ENCODE measurements at places on chromosomes 7 and 10.

DNA sequence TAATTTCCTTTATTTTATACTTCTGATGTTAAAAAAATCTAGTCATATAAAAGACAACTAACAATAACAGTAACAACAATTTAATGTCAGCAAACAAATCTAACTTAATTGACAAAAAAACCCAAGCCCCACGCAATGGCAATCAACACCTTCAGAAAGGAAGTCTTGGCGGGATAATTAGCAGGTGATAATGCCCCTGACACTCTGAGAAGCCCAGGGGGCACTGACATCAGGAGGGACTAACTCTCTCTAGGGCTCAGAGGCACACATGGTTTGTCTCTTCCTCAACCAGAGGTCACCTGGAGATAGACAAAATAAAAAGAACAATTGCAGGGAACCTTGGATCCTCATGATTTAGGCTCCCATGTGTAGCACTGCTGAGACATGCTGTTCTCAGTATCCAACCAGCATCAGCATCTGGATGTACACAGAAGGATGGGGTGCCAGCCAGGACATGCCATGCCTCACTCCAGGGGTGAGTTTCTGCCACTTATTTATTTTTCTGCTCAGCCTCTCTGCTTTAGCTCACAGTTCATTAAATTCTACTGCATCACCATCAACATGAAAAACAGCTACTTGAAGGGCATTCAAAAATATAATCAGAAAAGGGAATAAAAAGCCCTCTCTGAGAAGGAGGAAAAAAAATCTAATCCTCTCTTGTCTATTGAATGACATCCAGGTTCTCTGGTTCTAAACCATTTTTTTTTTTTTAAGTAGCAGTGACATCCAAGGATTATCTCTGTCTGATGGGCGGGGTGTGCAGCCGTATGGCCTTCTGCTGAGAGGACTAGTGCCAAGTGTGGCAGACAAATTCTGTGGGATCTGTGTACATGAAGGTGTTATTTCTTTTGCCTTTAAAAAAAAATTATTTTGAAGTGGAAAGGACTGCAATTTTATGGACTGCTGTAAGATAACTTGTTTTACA is 96.3 kb downstream of the ATXN7L1 start:
- no peak for DNase-seq

DNA sequence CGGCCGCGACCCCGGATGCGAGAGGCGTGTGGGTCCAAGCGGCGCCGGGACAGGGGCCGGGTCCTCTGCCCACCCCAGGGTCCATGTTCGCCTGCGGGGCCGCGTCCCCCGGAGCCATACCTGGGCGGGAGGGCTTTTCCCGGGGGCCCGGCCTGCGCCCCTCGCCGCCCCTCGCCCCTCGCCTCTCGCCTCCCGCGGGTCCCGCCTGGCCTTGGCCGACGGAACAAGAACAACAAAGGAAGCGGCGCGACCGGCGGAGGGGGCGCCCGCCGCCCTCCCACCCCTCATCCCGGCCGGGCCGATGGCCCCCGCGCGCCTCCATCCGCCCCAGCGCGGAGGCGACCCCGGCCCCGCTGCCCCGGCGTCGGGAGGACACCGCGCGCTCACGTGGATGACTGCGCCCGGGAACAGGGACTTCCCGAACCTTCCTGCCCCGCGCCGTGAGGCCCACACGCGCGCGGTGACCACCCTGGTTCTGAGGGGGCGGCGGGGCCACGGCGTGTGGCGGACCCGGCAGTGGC is 348.2 kb downstream of the DNAJB6 start:
- DNase-seq = no peak

DNA sequence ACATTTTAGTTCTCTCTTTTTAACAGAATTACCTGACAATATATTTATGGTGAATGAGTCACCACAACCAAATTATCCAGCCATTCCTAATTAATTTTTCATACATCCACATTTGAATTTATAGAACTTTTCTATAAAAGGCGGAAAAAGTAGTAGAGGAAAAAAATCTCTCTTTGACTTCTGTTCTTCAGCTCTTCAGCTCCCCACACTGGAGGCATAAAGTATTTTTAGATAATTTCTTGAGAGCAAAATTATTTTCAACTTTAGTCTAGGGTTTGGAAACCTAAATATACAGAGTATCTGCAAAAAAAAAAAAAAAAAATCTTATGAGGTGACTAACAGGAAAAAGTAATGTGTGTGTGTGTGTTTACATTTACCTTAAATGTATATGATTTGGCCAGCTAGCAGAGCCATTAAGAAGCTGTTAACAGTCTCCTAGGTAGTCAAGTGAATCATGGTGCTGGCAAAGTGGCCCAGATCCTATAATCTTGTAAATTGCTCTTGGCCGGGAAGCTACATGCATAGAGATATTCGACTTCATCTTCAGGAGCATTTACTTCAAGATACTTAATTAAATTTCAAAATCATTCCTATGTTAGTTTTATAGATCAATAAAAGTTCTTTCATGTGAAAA is 383.1 kb upstream of the STEAP1 start:
- DNase-seq = no peak

DNA sequence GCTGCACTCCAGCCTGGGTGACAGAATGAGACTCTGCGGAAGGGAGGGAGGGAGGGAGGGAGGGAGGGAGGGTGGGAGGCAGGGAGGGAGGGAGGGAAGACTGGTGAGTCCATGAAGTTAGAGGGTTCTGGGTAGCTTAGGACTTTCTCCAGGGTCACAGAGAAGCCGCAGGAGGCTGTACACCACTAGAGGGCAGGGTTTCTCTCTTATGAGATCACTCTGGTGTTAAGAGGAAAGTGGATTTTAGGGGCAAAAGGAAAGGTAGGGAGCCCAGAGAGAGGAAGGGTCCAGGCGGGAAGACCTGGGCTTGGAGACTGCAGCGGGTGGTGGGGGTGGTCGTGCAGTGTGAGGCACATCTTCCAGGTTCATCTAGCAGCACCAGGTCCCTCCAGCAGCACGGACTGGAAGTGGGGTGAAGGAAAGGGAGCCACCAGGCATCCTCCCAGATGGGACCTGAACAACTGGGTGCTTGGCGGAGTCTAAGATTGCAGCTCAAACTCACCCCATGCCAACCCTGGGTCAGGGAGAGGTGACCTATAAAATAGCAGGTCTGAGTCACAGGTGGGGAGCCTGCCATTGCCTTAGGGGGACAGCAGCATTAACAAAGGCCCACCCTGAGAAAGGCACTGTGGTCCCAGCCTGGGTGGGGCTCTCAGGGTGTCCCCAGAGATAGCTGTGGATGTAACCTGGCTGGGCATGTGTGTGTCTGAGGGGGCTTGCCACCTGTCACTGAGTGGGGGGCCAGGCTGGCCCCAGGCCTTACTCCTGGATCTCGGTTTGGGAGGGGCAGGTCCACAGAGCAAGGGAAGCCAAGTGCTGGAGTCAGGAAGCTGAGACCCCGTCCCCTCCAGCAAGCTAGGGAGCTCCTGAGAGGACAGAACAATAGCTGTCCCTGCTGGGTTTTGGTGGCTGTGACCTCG is 48.5 kb upstream of the SLC29A3 start:
- DNase-seq = no peak

GRCh38 chr10:35212856-35213255 is 86.2 kb downstream of the CREM start:
- no peak for DNase-seq

DNA sequence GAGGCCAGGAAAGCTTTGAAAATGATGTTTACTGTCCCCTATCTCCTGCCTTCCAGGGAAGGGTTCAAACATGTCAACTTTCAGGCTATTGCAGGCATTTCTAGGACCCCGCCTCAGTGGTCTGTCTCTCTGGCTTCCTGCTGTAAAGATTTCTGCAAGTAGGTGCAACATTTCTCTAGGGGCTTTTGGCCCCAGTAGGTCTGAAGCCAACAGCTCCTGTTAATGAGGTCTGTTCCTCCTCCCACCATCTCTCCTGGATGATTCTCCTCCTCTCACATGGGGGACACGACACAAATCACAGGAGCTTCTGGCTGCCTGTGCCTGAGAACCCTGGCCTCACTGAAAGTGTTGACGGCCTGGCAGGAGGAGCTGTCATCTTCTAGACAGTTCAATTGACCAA is 194.3 kb downstream of the CYP26A1 start:
- DNase-seq = no peak
